ENCODE measurements at places on chromosomes 2 and 18. TPM values are rescaled to one million over a fixed set of nuclear protein-coding genes. Genes with fewer than 3 reads are reported as not detected.

GRCh38 chr2:86631846-86632485 lies 8.3 kb upstream of the RNF103 start:
- DNase-seq, result no peak

Gene ITGA4
- total RNA-seq, result 74.8 TPM

- DNase-seq, result no peak
Observed at GRCh38 chr2:37080266-37080665, 3.9 kb downstream of the HEATR5B start.

DNA sequence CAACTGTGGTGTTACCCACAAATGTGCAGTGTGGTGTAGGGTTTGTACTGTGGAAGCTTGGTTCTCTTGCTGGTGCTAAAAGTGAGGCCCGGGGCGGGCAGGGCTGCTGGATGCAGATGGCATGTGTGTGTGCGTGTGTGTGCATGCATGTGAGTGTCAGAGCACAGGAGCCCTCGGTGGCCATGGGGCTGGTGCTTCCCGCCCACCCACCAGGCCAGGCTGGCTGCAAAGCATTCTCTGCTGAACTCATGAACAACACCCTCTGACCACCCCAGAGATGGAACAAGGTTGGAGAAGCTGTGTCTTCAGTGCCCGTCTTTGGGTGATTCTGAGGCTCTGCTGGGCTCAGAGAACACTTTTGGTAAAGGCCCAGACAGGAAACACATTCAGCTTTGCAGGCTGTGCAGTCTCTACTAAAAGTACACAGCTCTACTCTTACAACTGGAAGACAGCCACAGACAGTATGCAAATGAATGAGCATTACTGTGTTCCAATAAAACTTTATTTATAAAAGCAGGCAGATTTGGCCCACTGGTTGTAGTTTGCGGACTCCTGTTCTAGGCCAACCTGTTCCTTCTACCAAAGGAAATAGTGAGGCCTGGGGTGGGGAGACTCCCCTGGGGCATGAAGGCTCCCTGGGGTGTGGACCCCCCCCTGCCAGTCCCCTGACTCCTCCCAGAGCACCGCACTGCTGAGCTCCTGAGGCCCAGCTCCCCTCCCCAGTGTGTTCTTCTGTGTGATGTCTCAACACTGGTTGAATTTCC lies 225.3 kb upstream of the HDAC4 start:
- no peak for DNase-seq

Gene GATA6
- total RNA-seq, result not detected

- no peak for DNase-seq
Observed at GRCh38 chr18:12907258-12907925, 23.4 kb upstream of the PTPN2 start.

Gene RBM44
- 0.46 TPM for total RNA-seq
